ENCODE measurements at places on chromosomes 4 and X.

- DNase-seq: no peak
Observed at GRCh38 chrX:150602743-150603142, 34.3 kb downstream of the MTM1 start.

GRCh38 chrX:134676436-134676835, 18.2 kb upstream of the PLAC1 start:
- no peak for DNase-seq

DNA sequence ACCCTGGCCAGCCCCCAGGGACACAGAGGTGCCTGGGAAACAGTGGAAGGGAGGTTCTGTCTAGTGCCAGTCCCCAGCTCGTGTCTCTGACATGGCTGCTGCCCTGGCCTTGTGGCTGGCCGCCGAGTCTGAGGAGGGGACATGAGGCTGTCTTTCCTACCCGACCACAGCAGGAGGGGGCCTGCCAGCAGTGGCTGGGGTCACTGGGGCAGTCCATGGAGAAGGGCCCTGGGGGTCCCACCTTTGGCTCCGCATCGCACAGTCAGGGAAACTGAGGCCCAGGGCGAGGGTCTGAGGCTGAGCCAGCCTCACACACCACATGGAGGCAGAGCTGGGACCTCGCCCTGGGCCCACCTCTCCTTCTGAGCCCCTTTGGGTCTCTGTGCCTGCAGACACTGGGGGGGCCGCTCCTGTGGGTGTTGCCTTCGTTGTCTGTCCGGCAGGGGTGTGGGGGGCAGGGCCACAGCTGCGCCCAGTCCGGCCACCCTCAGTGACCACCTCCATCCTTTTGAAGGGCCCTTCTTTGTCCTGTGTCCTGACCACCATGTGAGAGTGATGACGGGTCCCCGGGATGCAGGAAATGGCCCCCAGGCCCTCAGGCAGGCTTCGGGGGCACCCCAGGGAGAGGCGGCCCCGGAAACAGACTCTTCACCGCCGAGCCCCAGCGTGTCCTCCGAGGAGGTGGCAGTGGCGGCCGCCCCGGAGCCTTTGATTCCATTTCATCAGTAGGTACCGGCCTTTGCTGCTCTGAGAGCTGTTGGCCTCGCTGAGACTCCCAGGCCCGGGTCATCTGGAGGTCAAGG, 17.6 kb downstream of the SH3TC1 start:
- no peak for DNase-seq

DNA sequence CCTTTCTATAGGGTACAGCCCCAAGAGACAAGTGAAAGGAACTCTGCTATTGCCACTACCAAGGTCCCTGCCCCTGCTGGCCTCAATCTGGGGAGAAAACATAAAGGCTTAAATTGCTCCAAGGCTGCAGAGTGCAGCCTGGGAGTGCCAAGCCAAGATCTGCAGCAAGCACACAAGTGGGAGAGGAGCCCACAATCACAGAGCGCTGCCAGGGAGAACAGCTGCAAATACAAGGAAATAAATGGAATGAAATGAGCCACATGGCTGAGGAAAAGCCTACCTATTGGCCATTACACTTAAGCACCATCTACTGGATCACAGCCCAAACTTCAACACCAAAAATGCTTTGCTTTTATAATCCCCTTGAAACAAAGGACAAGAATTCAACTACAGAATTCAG, 582.4 kb downstream of the FAM133A start:
- DNase-seq: no peak

All from NCI-H1436 (cell line).